Choroid plexus epithelial cell (primary cell): ENCODE measurements at places on chromosomes 12 and 14.

DNA sequence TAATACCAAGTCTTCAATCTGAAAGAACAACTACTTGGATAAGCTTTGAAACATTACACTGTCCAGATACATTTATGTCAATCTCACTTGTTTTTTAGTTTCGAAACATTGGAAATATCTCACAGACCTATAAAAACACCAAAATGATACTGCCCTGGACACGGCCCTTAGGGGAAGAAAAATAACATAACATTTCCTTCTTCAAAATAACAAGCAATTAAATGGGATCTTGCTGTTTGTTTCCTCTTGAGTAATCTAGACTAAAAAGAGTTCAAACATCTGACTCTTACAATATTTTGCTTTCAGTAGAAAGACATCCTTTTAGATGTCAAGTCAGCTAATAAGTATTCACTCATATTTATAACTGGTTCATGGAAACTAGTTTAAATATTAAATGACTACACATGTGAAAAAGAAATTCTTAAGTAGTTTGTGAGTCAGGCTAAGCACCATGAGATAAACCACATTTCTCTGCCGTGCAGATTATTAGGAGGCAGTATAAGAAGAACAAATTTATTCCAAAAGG is 87.5 kb downstream of the EPS8 start:
- peak; percentile 80 for DNase-seq

DNA sequence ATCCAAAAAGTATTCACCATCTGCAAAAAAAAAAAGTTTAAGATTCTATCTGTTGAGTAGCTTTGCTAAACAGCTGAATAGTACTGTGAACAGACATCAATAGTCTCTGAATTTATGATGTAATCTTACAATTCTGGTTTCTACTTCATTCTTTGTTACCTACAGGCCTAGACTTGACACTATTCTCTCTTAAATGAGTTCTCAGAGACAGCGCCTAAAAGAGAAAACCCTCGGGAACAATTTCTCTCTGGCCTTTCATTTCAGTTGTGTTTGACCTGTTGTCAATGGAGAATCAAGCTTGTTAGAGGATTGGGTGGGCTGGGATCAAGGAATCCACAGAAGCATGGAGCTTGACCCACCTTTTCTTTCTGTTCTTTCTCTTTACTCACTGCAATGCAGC is 5.9 kb upstream of the TWF1 start:
- no peak for DNase-seq

GRCh38 chr12:80894179-80894578 is 43.6 kb downstream of the LIN7A start:
- no peak for DNase-seq

DNA sequence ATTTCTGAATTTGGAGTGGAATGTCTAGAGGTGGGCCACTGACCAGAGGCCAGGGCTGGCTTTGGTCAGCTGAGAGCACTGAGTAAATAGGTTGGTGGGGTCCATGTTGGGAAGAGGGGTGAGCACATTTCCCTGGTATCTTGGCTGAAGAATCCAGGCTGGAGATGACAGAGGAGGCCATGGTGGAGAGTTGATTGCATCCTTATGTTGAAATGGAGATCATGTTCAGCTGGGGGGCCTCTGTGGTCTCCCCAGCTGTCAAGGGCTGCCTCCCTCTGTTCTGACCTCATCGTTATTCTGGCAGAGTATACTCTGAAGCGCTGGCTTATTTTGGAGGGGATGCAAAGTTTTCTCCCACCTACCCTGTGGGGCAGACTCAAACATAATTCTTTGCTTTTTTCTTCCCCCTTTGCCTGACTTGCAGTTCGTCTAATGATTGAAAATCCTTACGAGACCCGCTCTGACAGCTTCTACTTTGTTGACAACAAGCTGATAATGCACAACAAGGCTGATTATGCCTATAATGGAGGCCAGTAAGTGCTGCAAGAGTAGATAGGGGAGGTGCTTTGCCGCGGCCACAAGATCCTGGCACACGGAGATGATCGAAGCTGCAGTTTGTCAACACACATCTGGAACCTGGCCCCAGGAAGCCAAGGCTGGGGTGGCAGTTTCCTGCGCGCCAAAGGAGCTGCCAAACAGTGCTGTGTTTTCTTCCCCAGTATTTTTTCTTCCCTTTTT is 6.0 kb upstream of the ACADS start:
- no peak for DNase-seq

DNA sequence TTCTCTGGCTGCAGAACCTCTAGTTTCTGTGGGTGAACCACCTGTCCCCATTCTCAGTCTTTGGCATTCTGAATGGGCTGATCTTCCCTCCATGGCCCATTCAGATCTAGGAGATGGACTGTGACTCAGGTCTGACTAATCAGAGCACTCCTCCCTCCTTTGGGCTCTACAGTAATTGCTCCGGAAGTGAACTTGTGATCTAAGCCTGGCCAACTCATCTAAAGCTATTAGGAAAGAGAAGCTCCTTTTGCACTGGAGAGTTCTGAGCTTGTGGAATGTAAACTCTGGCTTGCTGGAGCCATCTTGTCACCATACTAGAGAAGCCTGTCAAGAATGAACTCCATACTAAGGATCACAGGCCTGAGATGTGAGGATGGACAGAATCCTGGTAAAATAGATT is 168.2 kb downstream of the SUDS3 start:
- DNase-seq: peak; percentile 2

DNA sequence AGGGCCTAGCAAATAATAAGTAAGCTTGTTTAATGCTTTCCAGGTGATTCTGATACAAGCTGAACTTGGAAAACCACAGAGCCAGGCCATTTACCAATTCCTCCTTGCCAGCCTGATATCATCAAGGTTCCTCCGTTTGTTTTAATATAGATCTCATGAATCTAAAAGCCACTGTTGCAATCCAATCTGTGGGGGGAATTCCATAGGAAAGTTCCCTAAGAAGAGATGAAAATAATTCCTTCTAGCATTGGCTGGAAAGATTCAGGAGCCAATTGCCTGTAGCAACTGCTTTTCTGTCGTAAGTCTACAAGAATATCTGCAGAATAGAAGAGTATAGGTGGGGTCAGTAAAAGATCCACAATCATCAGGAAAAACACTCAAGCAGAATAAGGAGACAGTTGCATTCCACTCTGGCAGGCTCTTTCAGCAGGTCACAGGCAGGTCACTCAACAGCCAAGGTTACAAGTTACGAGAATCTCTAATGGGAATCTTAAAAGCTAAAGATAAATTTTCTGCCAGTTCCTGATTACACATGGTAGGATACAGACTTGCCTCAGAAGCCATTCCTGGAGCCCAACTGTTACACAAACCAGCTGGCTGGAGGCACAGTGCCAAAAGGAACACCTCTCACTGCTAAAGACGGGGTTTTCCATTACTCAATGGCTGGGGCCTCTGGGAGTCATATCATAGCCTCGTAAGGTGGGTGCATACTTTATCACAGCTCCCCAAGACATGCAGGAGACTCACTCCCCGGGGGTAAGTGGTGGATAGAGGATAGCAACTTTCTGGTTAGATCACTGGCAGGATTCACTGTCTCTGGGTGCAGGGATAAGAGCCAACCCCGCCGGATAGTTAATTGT is 43.6 kb downstream of the FGD6 start:
- peak; percentile 96 for DNase-seq
